Aorta (tissue), 5 donors: ENCODE measurements at places on chromosomes 3 and 15. TPM values are rescaled to one million over a fixed set of nuclear protein-coding genes. Genes with fewer than 3 reads are reported as not detected.

- peak; percentile 48 for DNase-seq
- no peaks in the 10 kb centered on the region for H3K4me1 ChIP-seq
- H3K27me3 ChIP-seq: no peaks in the 10 kb centered on the region
Measured at GRCh38 chr15:100601163-100601562, 821 bp downstream of the LINS1 start.

DNA sequence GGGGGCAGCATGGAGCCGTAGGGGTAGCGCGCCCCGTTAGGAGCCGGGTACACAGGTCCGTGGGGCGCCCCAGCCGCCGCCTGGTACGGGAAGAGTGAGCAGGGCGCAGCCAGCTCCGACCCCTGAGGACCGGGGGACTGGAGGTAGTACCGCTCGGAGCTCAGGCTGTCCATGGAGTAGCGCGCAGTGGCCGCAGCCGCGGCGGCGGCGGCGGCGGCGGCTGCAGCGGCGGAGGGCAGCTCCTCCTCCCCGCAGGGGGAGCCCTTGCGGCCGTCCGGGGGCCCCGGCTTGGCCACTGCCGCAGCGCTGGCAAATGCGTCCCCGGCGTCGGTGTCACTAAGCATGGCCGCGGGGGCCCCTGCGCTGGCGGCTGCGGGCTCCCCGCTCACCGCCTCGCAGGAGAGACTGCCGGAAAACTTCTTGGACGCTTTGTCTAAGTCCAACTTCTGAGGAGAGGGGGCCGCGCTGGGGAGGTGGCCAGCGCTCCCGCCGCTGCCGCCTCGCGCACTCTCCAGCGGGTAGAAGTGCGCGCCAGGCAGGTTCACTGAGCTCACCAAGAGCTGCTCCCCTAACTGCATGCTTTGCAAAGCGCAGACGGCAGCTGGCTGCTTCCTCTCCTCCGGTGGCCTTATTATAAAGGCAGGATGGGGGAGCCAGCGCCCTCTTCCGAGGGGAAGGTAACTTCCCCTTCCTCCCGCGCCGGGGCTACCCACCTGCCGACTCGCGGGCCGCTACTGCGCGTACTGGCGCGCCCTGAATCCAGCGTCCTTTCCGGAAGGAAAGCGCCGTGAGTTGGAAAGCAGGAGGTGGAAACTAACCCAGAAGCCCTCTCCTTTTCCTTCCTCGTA, at the start of gene EOMES:
Gene EOMES, minus strand, starts transcription at position 607 of the 848 bp plus-strand sequence. Its CDS starts 29 bp downstream, at position 578.
- peaks cover 2% of the 10 kb centered on the region for H3K27me3 ChIP-seq
- H3K4me1 ChIP-seq: no peaks in the 10 kb centered on the region
- no peaks in the 10 kb centered on the region for H3K36me3 ChIP-seq
- DNase-seq: no peak

GRCh38 chr3:18087988-18088387, 337.2 kb downstream of the SATB1 start:
- peaks cover 2% of the 10 kb centered on the region for H3K4me1 ChIP-seq
- H3K27ac ChIP-seq: no peak overlapping the region
- H3K27me3 ChIP-seq: no peaks in the 10 kb centered on the region
- no peak overlapping the region for H3K4me3 ChIP-seq
- no peaks in the 10 kb centered on the region for H3K36me3 ChIP-seq

- DNase-seq: no peak
- H3K27ac ChIP-seq: peak overlapping the region; percentile 97
- no peaks in the 10 kb centered on the region for H3K27me3 ChIP-seq
- H3K4me1 ChIP-seq: peaks cover 4% of the 10 kb centered on the region
- no peaks in the 10 kb centered on the region for H3K36me3 ChIP-seq
Measured at GRCh38 chr3:179450901-179451264, 387 bp downstream of the GNB4 start.

- no peaks in the 10 kb centered on the region for H3K27me3 ChIP-seq
- H3K4me1 ChIP-seq: peaks cover 3% of the 10 kb centered on the region
- no peaks in the 10 kb centered on the region for H3K36me3 ChIP-seq
- no peak overlapping the region for H3K27ac ChIP-seq
- no peak overlapping the region for H3K4me3 ChIP-seq
- peak; percentile 88 for DNase-seq
Measured at GRCh38 chr15:59299929-59300617, 72.6 kb downstream of the MYO1E start.

DNA sequence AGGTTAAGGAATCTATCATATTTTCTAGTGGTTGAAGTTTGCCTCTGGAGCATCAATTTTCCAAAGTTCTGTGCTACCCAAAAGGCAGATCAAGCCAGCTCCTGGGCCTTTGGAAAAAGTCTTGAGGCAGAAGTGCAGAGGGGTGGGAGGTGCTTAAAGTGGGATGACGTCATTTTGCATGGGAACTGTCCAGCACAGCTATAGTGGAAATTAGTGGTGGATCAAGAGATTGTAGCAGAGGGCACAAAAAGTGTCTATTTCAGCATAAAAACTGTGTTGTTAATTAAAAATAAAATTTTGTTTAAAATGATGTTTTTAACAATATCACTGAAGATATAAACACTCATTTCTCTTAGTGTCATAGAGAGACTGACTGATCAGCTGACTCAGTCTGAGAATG, 221.9 kb downstream of the LRRN1 start:
- no peaks in the 10 kb centered on the region for H3K4me1 ChIP-seq
- no peaks in the 10 kb centered on the region for H3K27me3 ChIP-seq
- DNase-seq: no peak
- no peak overlapping the region for H3K4me3 ChIP-seq
- H3K27ac ChIP-seq: no peak overlapping the region

GRCh38 chr15:57680021-57680420, 26.5 kb upstream of the POLR2M start:
- H3K4me3 ChIP-seq: peak overlapping the region; percentile 38
- peaks cover 7% of the 10 kb centered on the region for H3K4me1 ChIP-seq
- peak; percentile 51 for DNase-seq
- H3K36me3 ChIP-seq: no peaks in the 10 kb centered on the region
- H3K27me3 ChIP-seq: no peaks in the 10 kb centered on the region

- DNase-seq: no peak
- no peaks in the 10 kb centered on the region for H3K36me3 ChIP-seq
- no peaks in the 10 kb centered on the region for H3K27me3 ChIP-seq
- no peak overlapping the region for H3K4me3 ChIP-seq
- no peak overlapping the region for H3K27ac ChIP-seq
- H3K4me1 ChIP-seq: no peaks in the 10 kb centered on the region
Measured at GRCh38 chr3:71191031-71191482, 392.5 kb downstream of the FOXP1 start.

UPK1B gene
- not detected for total RNA-seq

HYAL1 gene
- total RNA-seq: 9.3 TPM
